ENCODE measurements at places on chromosomes 5 and 9. TPM values are rescaled to one million over a fixed set of nuclear protein-coding genes. Genes with fewer than 3 reads are reported as not detected.

Gene CARD9
- 6.9 TPM for total RNA-seq

Gene PDLIM7
- 474 TPM for total RNA-seq

Gene C9orf50
- 0.82 TPM for total RNA-seq

Gene RACK1
- total RNA-seq: 2,174 TPM

Gene PCSK5
- total RNA-seq: 8.1 TPM

Gene PCDHA6
- total RNA-seq: 1.1 TPM

Gene ZBTB43
- total RNA-seq: 7.8 TPM

Gene ANKRD31
- 0.28 TPM for total RNA-seq

Gene ABLIM3
- total RNA-seq: 19.9 TPM

Gene ADAMTS12
- 3.7 TPM for total RNA-seq

Gene STPG3
- total RNA-seq: not detected

Gene IRX2
- not detected for total RNA-seq

Gene ZDHHC11
- 3.1 TPM for total RNA-seq

DNA sequence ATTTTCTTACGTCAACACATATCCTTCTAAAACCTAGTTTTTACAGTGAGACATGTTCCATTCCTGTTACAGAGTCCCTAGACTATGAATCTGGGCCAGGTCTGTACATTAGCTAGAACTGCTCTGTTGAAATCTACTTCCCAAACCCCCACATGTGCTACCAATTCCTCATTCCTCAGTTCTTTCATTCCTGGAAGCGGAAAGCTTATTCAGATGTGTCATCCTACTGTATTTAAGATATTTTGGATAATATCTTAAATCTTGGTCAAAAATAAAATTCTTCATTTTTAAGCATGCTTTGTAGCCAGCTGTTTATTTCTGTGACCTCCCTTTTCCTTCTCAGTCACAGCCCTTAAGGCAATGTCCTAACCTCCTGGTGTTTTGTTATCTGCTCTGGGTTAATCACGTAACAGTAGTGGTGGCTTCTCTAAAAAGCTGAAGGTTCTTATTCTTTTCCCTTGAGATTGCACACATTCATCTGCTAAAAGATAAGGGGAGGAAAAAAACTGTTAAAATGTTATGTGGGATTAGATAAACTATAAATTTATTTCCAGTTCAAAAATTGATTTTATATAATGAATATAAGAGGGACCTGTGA lies 35.6 kb downstream of the GLRX start:
- no peak for DNase-seq

GRCh38 chr9:91187311-91187964 lies 174.3 kb downstream of the AUH start:
- no peak for DNase-seq

GRCh38 chr9:135093111-135093510 lies 5.6 kb downstream of the OLFM1 start:
- DNase-seq: no peak

GRCh38 chr5:113034182-113034773 lies 57.7 kb downstream of the DCP2 start:
- DNase-seq: no peak

DNA sequence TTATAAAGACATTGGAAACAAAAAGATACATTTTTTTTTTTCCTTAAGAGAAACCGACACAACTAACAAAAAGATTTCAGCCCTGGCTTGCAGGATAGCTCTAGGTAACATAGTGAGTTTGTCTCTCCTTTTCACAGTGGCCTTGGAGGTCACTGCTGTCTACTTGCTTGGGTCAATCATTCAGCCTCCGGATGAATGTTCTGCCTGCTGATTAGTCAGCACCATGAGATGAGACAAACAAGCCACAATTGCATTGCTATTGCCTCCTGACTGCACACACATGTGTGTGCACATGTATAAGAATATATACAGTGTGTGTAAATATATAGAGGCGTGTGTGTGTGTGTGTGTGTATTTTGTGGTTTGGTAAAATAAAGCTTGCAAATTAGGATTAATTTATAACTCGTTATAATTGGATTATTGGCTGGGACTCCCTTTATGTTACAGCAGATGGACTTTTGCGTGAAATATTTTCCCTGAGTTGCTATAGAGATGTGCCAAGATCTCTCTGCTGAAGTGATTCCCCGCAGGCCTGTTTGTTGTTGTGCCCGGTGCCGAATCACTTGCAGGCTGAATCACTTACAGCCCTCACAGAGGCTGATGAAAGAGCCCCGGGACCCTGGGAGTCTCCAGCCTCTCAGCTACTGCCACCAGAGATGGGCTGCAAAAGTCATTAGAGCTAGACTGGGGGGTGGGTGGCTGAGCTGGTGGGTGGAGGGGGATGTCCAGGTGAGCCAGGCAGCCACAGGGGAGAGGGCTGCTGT lies 161.2 kb downstream of the FGF18 start:
- no peak for DNase-seq

DNA sequence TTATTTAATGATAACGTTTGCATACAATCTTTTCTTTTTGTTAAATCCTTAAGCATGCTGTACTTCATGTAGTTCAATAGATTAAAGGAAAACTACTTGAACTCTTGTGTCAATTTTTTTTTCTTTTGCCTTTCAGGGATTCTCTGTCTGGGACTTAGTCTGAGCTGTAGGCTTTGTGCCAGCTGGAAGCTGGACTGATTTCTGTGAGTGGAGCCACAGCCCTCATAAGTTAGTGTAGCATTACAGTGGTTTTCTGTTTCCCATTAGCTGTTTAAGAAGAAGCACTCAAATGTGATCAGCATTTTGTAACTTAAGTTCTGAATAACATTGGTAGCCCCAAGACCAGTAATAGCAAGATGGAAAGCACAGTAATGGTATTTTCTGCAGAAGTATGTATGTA lies 330.6 kb upstream of the MEF2C start:
- no peak for DNase-seq

DNA sequence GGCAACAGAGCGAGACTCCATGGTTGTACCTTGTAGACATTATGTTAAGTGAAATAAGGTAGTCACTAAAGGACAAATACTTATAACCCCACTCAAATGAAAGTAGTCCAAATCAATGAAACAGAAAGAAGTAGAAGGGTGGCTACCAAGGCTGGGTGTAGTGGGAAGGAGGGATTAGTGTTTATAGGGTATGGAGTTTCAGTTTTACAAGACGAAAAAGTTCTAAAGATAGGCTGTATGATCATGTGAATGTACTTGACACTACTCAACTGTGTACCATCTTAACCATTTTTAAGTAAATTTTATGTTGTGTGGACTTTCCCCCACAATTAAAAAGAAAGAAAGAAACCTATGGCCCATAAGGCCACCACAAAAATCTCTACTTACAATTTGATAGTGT lies 32.2 kb downstream of the ALDH7A1 start:
- DNase-seq: no peak

DNA sequence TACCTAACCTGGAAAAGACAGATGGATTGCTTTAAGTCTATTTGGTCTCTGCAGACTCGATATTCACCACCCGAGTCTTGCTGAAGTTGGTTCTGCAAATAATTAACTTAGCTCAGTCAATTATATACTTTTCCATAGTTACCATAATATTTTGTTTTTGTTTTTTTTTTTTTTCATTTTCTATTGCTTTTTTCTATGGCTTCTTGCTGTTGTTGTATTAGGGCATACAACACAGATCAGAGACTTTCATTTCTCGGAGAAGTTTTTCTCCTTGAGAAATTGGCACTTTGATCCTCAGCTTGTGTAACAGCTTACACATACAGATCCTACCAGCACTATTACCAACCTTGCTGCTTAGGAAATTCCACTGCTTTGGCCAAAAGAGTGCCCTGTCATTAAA lies 88.0 kb downstream of the GPR21 start:
- no peak for DNase-seq

DNA sequence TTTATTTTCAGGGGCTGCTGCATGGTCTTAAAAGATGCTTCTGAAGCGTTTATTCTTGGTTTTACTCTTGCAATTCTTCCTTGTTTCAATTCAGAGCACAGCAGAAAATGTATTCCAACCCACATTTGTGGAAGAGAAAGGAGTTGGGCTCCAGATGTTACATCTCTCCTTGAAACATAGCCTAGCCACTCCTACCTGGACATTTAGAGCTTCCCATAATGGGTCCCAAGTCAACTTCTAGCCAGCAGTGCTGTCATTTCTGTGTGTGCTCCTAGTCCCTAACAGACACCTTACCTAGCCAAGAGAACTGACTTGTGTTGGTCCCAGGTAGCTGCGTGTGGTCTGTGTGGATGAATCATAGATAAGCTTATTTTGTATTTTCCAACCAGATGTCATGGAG lies 61.2 kb upstream of the ANKRD55 start:
- no peak for DNase-seq

- DNase-seq: no peak
Measured at GRCh38 chr5:69206528-69207190, 17.3 kb downstream of the CENPH start.

DNA sequence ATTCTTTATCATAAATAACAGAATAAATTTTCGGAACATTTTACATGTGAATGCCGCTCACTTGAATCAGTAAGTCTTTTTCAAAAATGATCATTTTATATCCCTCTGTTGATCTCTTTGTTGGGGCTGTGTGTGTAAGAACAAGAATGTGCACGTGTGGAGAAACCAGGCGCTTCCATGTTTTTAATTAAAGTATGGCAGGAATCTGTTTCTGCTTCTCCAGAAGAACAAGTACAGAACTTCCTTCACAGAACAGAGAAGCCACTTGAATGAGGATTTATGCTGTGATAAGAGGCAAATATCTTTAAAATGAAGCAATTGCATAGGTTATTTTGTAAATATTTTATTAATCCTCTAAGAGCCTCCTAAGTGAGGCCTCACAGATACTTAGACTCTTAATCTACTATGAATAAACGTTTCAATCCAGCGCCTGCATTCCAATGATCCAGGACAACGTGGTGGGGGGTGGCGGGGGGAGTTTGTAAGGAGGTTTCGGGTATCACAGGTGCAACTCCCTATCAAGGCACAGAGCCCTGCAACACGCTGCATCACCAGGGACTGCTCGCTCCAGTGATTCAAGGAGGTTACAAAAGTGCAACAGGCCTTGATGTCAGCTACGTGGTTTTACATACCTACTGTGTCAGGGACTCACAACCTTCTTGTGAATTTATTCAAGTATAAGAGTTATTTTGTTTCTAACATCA lies 409.2 kb downstream of the BNC2 start:
- no peak for DNase-seq

GRCh38 chr5:57539281-57539701 lies 56.7 kb upstream of the ACTBL2 start:
- DNase-seq: no peak

DNA sequence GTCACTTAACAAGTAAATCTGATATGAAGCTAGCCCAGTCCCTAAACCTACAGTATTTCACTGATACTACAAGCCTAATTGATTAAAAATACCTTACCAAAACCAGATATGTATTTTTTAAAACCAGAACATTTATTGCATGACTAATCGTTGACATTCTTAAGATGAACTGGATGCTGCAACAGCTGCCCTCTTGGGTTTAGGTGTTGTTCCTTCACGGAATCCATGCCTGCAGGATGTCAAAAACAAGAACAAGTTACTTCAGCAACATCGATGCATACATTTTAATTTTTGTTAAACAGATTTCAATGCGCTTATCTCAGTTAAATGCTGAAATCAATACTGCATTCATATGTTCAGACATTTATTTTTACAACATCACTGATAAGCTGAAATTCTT lies 2.7 kb downstream of the RPL37 start:
- DNase-seq: no peak

DNA sequence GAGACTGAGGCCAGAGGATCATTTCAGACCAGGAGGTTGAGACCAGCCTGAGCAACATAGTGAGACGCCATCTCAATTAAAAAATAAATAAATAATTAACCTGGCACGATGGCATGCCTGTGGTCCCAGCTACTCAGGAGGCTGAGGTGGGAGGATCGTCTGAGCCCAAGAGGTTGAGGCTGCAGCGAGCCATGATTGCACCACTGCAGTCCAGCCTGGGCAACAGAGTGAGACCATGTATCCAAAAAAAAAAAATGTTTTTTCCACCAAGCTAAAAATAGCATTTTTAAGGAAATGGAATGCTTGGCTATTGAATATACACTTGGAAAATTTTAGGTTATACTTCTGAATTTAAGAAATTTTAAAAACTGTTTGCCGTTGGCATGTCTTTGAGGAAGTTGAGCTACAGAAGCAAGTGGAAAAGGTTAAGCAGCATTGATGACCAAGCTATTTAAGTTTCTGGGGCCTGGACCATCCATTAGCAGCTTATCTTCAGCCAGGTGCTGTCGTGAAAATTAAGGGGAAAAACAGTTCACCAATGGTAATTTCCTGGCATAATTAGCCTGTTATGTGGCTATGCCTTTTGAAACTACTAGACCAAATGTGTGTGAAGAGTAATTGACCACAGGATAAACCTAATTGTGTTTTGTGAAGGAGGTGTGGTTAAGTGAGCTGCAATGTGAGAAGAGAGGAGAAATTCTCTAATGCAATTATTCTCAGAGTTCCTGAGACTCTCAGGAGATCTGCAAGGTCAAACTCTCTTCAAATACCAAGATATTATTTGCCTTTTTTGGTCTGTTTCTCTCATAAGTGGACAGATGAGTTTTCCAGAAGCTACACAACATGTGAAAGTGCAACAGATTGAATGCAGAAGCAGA lies 21.0 kb downstream of the F2R start:
- DNase-seq: no peak

DNA sequence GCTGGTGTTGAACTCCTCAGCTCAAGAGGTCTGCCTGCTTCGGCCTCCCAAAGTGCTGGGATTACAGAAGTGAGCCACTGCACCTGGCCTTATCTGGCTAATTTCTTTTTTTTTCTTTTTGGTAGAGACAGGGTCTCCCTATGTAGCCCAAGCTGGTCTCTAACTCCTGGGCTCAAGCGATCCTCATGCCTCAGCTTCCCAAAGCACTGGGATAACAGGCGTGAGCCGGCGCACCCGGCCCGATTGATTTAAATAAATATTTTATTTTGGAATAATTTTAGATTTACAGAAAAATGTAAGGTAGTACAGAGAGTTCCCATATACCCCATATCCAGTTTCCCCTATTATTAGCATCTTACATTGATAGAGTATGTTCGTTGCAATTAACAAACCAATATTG lies 155.0 kb upstream of the MVB12B start:
- no peak for DNase-seq

DNA sequence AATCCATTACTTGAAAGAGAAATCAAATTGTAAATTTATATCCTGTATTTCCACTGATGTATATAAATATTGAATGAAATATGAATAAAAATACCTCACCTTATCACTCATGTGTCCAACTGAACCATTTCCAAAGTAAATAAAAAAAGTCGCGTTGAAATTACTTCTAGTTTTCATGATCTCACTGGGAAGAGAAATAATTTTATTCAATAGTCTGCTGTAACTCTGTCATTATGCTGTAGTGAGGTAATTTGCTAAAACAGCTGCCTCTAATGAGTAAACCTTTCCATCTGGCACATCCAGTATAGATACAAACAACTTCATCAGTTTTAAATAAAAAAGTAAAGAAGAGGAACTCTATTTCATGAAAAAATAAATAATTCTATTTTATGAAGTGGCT lies 611.5 kb downstream of the ZNF608 start:
- DNase-seq: no peak
